ENCODE measurements at places on chromosomes 6 and 20.

DNA sequence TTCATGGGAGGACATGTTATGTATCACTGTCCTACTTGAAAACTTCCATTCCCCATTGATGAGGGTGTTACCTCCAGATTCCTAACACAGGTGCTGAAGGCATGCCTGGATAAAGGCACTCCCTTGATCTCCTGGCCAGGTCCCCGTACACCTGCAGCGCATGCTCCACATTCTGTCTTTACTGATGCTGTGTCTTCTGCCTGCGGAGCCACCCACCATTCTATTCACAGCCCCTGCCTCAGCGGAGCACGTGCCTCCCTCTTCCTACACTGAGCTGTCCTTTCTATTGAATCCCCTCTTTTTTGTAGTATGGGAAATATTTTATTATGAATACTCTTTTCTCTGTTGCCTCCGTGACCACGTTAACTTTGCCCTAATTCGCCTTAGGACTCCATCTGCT lies 25.0 kb downstream of the PTPN1 start:
- DNase-seq = no peak

DNA sequence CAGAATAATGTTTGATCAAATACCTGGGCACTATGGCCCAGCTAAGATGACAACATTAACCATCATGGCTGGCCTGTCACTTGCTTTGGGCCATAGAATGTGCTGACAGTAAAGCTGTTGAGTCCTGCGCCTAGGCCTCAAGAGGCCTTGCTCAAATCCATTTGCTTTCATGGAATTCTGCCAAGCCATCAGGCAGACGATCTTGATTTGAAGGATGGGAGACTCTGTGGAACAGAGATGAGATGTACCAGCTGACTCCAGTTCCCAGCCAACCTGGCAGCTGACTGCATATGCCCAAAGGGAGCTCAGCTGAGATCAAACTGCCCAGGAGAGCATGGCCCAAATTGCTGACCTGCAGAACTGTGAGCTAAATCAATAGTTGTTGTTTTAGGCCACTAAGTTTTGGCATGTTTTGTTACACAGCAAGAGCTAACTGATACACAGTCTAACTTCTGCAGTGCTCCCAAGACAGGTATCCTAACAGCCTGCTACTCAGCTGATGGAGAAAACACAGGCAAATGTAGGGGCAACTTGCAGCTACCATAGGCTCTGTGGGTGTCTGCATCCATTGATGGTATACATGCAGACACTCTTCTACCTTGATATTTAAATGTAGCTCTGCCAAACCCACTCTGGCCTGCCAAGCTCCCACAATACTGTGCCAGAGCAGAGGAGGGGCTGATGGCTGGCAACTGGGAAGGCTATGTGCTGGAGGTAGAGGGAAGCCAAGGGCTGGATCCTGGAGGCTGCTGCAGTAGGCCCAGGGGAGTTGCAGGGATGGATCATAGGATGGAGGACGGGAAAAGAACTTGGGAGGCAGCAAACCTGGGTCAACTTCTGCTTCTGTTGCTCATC lies 55.2 kb upstream of the RNF24 start:
- DNase-seq = no peak

DNA sequence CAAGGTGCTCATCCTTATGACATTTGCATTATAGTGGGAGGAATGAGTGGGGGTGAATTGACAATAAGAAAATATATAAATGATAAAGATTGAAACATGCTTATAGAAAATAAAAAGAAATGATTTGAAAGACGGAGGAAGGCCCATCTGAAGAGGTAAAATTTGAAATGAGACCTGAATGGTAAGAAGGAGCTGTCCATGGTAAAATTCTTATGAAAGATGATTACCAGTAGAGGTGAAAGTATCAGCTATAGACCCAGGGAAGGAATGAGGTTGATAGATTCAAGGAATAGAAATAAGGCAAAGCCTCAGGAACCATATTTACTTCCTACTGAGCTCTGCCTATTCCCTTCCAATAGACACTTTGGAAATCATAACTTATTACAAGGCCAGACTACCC lies 149.7 kb downstream of the HTR1B start:
- no peak for DNase-seq

DNA sequence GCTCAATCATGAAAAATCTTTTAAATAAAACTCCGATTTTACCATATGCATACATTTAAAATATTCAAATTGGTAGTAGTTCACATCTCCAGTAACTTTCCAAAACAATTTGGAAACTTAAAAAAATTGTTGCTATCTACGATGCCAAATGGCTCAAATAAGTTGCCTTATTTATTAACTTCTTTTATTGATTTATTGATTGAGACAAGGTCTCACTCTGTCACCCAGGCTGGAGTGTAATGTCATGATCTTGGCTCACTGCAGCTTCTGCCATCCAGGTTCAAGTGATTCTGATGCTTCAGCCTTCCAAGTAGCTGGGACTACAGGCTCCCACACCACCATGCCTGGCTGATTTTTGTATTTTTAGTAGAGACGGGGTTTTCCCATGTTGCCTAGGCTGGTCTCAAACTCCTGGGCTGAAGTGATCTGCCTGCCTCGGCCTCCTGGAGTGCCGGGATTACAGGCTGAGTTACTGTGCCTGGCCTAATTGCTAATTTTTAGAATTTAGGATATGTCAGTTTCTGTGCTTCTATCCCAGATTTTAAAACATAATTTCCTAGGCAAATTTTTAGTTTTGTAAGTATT lies 12.9 kb downstream of the NKX2-4 start:
- no peak for DNase-seq

DNA sequence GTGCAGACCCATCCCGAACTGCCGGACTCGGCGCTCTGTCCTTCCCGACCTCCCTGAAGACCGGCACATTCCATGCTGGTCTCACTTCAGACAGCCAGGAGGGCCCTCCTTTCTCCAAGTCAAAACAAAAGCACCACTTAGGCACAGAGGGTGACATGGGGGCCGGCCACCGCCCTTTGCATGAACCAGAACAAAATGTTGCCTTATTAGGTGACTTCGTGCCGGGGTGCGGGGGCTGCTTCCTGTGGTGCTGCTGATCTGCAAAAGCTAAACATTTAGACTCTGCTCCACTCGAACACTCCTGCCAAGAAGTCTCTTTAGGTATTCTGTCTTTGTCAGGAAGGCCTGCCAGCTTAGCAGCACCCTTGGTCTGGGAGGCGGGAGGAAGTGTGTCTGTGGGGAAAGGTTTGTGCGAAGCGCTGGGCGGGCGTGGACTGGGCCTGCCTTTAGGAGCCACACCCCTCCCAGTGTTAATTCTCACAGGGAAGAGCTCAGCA lies 133.8 kb downstream of the SMOC2 start:
- no peak for DNase-seq

GRCh38 chr20:56762829-56763228 lies 133.7 kb downstream of the TFAP2C start:
- no peak for DNase-seq

- DNase-seq = no peak
Observed at GRCh38 chr20:21183722-21184121, 57.8 kb downstream of the KIZ start.

DNA sequence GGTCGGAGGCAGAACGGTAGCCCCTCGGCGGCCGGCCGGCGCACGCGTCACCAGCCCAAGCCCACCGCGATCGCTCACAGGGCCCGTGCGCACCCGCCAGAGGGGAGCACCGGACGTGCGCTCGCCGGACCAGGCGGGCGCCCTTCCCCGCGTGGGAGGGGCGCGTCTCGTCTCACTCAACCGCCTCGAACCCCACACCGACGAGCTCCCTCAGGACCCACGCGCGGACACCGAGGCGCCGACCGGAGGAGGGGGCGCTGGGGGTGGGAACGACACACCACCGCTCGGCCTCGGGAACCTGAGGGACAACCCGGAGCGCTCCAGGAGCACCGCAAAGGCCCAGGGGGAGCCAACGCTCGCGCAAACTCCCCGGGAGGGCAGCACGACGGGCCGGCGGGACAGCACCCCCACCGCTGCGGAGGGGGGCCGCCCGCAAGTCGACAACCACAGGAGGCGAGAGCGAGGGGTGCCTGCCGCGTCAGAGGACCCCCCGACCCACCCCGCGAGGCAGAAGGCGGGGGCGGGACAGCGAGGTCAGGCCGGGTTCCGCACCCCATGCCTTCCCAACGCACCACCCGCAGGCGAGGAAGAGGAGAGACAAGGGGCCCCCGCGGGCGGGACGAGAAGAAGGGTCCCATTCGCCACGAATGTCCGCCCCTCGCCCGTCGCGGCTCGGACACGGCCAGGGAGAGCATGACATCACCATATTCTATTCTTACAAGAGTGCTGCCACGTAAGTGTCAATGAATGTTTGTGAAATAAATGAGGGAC lies 512.7 kb upstream of the ZNF337 start:
- no peak for DNase-seq

DNA sequence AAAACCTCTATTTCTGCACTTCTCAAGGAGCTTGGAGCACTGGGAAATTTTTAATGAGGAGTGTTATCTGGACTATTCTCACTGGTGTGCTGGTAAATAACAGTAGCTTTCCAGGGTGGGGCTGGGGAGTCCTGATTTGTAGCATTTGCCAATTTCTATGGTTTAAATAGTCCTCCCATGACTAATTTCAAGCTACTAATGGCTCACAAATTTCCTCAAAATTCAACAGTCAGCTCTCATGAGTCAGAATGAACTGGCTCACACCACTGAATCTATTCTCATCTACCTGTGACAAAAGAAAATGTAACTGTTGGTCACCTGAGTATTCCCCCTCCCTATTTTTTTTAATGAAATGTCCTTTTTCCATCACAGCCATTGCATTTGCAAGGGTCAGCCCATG lies 449.6 kb downstream of the KIF16B start:
- no peak for DNase-seq

DNA sequence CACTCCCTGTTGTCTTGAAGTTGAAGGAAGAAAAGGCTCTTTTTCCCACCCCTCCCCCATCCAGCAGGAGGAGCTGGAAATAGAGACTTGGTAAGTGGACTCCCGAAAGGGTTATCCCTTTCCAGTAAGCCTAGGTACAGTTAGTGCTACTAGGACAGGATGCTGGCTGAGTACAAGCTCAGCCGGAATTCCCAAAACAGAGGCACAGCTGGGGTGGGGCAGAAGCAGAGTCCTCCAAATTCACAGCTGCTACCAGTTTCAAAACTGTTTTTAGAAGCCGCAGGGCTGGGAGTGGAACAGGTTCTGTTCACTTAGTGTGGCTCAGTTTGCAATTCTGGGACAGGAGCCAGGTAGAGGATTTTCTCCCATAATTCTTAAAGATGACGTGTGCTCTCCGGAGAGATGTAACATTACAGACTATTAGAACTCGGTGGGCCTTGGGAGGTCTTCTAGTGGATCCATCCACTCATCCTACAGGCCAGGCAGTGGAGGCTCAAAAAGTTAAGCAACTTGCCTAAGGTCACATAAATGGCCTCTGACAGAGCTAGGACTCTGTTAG lies 19.0 kb upstream of the UTRN start:
- peak; percentile 94 for DNase-seq

DNA sequence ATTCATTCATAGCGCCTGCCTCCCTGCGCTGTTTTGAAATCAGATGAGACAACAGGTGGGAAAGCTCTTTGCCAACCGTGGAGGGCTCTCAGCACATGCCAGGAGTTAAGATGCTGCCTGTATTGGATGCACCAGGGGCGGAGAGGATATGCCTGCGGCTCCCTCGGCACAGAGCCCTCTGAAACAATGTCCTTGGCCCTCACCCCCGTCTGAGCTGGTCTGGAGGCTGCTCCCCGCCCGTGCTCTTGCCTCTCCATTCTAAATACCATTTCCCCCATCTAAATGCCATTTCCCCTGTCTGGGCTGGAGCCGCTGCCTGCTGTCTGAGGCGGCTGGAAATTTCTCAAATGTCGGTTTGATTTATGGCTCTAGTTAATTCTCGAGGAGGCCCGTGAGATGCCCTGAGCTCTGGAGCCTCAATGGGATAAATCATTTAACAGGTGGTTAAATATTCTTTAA lies 50.8 kb upstream of the MLN start:
- peak; percentile 66 for DNase-seq

- DNase-seq = no peak
Observed at GRCh38 chr20:47502271-47503239, 868 bp downstream of the NCOA3 start.

DNA sequence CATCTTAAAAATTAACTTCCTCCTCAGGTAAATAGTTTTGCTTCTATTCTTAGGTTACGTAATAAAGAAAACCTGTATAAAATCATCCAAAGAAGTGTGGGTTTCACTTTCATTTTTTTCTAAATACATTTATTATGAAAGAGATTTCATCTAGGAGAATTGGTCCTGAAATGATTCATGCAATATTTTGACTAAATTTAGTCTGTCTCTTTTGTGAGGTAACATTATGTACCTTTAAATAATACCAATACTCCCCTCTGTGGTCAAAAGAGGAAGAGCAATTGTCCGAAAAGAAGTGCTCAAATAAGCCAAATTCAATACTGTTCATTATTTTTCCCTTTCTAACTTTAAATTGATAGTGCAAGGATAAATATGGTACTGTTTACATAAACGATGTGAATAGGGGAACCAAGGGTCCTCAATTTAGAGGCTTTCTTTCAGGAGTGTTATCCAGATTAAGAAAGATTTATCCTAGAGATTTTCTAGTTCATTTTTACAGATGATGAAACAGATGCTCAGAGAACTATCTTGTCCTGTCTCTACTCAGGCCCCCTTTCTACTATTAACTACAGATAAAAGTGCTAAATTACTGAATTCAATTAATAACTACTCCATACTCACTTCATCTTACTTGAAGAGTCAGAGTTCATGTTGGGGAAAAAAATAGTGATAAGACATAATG lies 26.2 kb downstream of the CYP39A1 start:
- no peak for DNase-seq

GRCh38 chr6:85344996-85345395 lies 104.9 kb upstream of the NT5E start:
- no peak for DNase-seq

GRCh38 chr6:72950114-72950860 lies 275.0 kb downstream of the KHDC1L start:
- no peak for DNase-seq

- no peak for DNase-seq
Observed at GRCh38 chr20:53570446-53571276, 23.0 kb downstream of the ZNF217 start.

Measured in NCI-H524 treated with DMSO at 0.1 percent for 48 hours (cell line).